ENCODE measurements at places on chromosomes 5 and 9. TPM values are rescaled to one million over a fixed set of nuclear protein-coding genes. Genes with fewer than 3 reads are reported as not detected.

The PLPP7 gene
- total RNA-seq = 6.1 TPM

The DND1 gene
- 0.30 TPM for total RNA-seq

The CENPK gene
- 1.8 TPM for total RNA-seq

The RANBP17 gene
- total RNA-seq = 18.2 TPM

The TAF1L gene
- total RNA-seq = not detected

The NRG2 gene
- total RNA-seq = under 0.01 TPM

Data from smooth muscle cell of the umbilical artery (primary cell).